EL (cell line): ENCODE measurements at places on chromosomes 5 and 9.

DNA sequence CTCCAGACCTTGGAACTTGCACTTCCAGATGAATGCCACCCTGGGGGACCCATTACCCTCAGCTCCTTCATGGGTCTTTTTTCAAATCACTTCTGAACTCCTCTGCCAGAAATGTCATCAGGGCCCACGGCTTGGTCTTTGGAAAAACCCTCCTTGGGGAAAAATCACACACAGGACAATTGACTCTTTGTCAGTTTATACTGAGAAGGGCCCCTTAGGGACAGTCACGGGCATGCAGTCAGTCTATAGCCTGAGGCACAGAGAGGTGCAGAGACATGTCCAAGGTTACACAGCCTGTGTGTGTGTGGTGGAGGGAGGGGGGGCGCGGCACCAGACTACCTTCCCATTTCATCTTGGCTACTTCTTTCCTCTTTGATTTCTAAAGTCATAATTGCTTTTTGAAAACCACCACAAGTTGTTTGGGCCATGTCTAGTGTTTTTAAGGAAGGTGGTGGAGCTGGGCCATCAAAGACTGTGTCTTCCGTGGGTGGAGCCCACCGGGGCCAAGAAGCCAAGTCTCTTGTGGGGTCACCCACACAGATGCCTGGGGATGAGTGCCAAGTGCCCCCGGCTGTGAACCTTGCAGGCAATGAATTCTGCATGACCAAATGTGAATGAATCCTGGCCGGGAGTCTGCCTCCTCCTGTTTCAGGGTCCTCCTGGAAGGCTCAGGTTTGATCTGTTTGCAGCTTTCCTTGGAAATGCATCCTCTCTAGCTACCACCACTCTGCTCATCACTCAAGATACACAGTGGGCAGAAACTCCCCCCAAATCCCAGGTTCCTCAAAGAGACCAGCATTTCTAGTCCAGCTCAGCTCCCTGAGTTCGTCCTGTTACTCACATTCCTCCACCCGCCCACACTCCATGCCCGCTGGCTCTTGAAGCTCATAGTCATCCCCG lies 200.1 kb upstream of the TBC1D2 start:
- DNase-seq, result peak; percentile 81

DNA sequence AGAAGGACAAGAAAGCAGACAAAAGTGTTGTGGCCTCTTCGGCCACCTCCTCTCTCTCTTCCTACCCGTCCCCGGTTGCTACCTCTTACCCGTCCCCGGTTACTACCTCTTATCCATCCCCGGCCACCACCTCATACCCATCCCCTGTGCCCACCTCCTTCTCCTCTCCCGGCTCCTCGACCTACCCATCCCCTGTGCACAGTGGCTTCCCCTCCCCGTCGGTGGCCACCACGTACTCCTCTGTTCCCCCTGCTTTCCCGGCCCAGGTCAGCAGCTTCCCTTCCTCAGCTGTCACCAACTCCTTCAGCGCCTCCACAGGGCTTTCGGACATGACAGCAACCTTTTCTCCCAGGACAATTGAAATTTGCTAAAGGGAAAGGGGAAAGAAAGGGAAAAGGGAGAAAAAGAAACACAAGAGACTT lies 2.4 kb downstream of the EGR1 start:
- peak; percentile 55 for DNase-seq

- peak; percentile 18 for DNase-seq
Observed at GRCh38 chr9:20499013-20499412, 123.3 kb downstream of the MLLT3 start.

DNA sequence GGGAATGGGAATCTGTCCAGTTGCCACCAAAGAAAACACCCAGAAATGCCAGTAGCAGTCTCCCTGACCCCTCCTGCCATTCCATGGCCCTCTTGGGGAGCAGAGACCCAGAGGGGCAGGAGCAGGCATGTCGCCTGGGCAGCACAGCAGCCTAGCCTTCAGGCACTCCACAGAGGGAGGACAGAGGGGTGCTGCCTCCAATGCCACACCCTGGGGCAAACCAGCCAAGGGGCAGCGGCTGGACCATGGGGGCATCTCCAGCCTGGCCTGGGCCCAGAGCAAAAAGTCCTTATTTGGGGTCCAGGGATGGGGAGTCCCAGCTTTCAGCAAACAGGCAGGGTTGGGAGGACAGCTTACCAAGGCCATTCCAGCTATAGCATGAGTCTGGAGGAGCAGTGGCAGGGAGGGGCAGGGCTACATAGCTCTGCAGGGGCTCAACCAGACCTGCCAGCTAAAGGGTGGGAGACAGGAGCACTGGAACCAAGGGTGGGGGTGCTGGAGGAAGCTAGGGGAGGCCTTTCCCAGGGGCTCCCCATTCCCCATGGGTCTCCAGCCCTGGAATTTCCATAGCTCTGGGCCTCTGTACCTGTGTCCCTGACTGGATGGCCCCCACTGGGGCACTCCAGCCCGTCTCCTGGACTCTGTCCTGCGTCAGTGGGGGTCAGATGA lies 6.7 kb downstream of the BRD3 start:
- DNase-seq, result no peak

DNA sequence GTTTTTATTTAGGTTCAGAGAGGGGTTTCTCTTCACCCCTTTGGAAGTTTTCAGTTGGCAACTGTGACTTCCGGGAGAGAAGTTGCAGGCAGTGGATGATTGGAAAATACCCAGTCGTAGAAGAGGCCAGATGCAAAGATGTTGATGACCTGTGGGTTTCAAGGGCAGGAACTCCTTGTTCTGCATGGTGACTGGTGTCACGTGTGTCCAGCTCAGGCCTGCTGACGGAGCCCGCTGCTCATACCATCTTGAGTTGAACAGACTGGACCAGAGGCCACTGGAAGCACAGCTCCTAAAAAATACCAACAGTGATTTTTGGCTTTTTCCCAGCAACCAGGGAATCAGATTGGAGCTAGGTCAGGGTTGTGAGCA lies 243.9 kb upstream of the KLF4 start:
- peak; percentile 62 for DNase-seq

DNA sequence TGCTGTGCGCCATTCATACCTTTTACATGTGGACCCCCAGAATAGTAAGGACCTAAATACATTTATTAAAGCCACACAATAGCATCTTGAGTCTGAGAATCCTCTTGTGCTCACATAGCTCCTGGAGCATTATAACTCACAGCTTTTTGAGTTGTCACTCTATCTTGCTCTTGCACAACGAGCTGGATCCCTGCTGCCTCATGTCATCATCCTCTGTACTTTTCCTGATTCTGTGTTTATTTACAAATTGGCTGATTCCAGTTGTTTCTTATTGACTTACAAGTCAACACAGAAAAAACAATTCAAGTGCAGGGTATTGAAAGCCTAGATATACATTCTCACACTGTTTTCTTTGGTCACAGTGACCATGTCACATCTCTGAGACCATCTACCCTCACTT lies 112.9 kb downstream of the SLC1A3 start:
- no peak for DNase-seq

DNA sequence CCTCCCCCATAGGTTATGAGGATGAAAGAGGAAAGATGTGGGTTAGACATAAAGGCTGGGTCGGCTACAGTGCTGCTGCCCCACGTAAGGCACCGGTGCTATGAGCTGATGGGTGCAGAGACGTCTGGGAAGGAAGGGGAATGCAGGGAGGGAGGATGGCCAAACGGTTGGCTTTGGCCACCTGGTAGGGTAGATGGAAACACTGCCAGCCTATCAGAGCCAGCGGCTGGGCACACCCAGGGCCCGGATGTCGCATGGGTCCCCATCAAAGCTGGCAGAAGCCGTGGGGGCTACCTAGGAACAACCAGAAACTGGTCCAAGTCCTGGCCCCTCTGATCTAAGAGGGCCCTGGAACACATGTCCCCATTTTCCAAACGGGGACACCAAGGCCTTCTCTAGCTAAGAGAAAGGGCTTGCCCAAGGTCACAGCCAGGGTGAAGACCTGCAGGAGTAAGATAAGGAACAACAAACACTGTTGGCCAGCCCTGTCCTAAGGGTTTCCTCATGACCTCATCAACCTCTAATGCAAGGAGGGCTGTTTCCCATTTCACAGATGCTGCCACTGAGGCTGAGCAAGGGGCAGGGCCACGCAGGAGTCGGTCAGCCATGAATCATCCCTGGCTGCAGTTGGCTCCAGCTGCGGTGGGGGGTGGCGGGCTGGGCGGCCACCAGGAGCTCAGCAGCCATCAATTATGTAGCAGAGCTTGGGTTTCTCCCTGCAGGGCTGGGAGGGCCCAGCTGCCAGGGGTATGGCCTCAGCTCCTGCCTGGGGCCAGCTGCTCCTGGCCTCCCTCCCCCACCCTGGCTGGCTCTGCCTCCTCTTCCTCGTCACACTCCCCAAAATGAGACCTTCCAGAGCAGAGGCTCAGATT lies 4.9 kb downstream of the SH3GLB2 start:
- DNase-seq, result peak; percentile 79

- peak; percentile 45 for DNase-seq
Observed at GRCh38 chr9:34125681-34126206, 754 bp downstream of the DCAF12 start.

GRCh38 chr9:21677834-21678233 lies 124.6 kb upstream of the MTAP start:
- peak; percentile 84 for DNase-seq

DNA sequence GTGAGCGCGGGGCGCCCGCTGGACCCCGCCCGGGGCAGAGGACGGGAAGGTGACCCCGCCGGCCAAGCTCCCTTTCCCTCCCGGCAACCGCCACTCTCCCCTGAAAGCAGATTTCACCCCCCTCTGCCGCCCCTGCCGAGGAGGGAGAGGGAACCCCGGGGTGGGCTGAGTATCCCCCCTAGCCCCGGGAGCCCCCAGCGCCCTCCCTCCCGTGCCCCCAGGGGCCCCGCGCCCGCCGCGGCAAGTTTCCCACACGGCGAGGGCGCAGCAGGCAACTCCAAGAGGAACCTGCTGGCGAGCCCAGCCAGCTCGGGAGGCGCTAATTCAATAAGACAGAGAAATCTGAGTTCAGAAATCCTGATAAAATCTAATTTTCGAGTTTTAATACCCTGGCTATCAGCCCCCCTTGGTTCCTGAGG lies 1.6 kb downstream of the NTNG2 start:
- DNase-seq, result no peak

DNA sequence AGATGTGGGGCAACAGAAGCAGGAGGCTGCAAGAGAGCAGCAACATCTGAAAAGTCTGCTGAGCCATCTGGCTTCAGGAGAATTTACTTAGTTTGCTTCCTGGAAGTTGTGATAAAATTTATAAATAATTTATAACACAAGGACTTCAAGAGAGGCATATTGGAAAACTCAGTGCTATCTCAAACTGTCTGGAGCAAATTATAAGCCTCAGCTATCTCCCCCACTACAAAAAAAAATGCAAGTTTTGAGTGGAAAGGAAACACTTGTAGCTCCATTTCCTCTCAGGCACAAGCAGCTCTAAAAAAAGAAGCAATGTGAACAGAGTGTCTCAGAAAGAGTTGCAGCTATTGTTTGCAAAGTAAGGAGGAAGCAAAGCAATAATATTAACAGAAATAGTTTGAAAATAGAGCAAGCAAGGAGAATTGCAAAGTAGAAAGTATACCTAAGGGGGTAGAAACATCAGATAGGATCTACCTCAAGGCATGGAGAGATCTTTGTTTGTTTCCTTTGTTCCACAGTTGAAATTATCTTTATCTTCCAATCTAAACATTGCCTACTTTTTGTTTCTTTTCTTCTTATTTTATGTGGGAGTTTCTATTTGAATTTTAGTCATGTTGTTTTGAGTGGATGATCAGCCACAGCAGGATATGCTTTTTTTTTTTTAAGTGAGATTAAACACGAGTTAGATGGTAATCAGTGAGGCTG lies 55.9 kb upstream of the IL6ST start:
- no peak for DNase-seq

DNA sequence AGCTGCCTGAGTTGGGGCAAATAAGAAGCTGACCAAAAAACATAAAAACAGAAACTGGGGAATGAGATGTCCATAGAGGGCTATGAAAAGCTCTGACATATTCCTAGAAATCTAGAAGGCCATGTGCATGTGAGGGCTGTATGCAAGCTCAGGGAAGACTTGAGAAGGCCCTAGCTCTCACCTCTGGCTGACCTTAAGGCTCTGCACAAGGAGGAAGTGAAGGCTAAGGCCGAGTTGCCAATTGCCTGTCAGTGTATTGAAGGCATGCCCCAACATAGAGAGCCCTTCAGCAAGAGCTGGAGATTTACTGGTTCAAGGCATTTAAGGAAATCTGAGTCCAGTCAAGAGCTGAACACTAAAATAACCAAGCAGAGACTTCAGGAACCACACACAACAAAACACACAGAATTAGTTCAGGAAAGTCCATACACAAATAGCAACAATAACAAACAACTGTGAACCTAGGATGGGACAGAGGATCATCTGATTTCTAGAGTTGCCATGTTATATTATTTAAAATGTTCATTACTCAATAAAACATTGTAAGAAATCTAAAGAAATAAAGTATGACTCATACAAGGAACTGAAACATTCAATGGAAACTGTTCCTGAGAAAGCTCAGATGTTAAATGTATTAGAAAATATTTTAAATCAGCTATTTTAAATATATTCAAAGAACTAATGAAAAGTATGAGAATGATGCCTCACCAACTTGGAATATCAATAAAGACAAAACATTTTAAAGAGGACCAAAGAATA lies 161.8 kb downstream of the AUH start:
- no peak for DNase-seq

DNA sequence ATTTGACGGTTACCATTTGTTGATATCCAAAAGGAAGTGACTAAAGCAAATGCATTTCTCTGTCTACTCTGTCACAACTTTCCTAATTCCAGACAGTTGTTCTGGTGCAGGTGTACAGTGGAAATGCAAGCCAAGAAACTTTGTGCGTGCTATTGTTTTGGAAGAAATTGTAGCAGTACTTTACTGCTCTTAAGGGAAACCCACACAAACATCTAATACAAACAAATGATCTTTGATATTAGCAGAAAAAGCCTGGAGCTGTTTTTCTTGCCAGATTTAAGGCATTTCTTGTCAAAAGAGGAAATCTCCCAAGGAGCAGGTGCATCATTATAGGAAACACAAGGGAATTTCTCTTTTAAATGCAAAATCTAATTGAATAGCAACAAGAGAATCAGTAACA lies 2.0 kb downstream of the SNCAIP start:
- no peak for DNase-seq

GRCh38 chr9:121169094-121169601 lies 32.5 kb downstream of the RAB14 start:
- DNase-seq, result peak; percentile 13
